ENCODE measurements at places on chromosomes 7 and 10.

DNA sequence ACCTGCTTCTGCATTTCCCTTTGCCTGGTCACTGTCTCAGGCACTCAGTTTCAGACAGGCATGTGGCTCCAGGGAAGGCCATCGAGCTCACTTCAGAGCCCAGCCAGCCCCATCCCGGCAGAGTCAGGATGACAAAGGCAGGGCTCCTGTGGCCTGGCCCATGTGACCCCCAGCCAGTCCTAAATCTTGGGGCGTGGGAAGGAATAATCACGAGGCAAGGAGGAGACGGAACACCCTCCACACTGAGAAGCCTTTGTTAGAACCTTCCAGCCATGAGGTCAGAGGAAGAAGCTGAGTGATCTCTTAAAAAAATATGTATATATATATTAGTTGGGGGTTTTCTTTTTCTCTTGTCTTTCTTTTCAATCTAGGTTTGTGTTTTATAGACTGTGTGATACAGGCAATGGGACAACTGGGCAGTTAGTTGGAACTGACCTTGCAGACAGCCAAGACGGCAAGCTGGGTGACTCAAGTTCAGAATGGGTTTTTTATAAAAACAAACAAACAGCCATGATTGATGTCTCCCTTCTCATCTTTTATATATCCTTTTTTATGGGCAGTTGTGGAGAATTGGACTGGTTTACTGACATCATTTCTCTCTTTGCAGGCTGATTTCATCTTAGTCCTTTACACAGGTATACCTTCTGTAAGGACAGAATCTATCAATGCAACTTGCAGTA is 60.8 kb downstream of the CHN2 start:
- DNase-seq = no peak

- no peak for DNase-seq
These were observed 44.2 kb downstream of the PDE1C start for GRCh38 chr7:32026083-32026425.

DNA sequence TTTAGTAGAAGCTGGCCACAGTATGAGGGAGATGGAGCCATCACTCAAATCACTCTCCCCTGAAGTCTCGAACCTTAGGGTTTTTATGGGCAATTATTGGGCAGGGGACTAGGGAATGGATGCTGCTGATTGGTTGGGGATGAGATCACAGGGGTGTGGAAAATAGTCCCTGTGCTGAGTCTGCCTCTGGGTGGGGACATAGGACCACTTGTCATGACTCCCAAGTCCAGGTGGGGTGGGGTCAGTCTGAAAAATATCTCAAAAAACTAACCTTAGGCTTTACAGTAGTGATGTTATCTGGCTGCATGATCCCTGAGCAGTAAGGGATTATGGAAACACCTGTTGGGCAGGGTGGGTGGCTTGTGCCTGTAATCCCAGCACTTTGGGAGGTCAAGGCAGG is 98.6 kb downstream of the XRCC2 start:
- DNase-seq = no peak

DNA sequence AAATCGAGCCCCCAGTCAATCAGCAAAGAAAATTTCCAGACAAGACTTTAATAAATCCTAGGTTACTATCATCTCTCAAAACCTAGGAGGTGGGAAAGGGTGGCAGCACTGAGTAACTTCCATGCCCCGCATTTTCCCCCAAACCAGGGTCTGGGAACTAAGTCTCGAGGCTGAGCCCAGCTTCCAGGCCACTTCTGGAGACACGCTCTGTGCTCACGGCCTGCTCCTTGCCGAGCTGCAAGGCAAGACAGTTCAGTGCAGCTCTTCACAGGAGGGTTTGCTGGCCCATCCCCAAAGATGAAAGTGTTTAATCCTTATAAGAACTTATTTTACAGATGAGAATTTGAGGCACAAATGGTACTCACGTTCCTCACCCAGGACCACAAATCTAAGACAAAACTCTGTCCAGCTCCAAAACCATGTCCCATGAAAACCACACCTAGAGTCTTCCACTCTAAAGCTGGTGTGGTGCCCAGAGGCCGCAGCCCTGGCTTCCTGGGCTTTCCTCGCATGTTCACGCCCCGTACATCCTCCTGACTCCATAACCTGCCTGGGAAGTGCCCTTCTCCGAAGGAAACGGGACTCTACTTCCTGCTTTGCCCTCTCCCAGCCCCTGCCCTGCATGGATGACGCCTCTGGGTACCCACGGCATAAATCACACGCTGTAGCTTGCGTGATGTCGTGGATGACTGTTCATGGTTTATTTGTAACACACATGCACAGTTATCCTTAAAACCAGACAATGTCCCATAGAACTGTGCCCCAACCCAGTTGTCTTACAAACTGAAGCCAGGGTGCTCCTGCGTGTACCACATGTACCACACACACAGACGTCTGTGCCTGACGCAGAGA is 201.2 kb downstream of the DIP2C start:
- no peak for DNase-seq

- DNase-seq = no peak
These were observed 79.3 kb upstream of the ST8SIA6 start for GRCh38 chr10:17533731-17534130.

DNA sequence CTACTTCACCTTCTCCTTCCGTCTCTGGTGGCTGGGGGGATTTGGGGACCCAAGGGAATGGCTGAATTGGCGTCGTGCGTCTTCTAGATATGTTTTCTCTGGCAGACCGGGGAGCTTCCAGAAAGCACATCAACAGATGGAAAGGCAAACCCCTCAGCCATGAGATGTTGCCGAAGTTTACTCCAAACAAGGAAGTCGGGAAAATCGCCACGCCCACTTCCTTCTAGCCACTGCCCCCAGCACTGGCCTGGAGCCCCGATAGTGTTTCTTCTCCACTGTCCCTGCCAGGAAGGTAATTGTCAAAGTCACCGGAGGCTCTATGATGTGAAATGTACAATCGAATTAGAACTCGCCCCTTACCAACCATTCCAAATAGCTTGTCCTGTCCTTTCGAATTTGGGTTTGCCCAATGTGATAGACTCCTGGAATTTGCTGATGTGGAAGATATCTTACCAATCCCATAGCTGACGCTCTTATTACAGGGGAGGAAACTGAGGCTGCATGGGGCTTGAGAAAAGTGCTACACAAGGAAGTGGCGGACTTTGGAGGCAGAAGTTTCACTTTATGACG is 191.0 kb downstream of the LSM5 start:
- DNase-seq = no peak

DNA sequence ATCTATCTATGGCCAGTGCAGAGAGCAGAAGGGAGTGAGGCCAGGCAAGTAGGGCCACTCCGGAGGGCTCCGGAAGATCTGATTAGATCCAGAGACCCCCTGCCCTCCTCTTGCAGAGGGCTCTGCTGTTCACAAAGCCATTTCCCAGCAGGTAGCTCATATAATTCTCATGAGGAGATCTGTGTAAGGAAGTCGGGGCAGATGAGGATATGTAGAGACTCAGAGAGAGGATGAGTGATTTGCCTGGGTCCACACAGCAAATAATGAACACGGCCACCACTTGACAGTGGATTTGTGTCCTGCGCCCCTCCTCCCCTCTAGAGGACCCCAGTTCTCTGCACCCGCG is 2.6 kb downstream of the MUC12 start:
- DNase-seq = no peak

GRCh38 chr7:140239653-140239935 is 62.8 kb upstream of the KDM7A start:
- no peak for DNase-seq

DNA sequence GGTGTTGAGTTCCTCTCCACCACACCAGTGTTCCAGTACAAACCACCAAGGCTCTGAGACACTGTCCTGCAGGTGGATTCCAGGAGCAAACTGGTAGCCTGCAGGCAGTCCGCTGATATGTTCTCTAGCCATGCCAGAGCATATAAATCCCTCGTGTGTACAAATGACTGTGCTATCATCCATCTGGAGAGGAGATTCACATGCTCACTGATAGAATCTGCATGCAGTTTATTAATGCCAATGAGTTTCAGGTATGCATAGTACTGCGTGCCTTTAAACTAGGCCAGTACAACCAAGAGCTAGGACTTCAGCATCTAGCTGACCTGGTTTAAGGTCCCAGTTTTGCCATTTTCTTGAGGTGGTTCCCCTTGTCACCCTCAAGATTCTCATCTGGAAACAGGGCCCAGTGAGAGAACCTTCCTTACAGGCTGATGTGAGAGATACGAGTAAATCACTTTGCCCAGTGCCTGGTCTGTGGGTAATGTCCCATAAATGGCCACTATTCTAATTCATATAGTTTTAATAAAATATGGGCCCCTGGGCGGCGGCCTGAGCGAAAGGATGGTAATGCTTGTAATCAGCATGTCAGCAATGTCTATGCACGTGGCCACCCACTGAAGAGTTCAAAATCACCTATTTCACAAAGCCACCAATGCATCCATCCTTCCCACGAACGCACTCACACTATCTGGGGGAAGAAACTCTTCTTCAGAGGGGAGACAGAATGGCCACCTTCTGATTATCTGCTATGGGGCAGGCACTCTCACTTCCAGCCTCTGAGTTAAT is 268.0 kb upstream of the ZMIZ1 start:
- no peak for DNase-seq

- DNase-seq = no peak
These were observed 366.9 kb upstream of the NUPR2 start for GRCh38 chr7:56483153-56483552.

DNA sequence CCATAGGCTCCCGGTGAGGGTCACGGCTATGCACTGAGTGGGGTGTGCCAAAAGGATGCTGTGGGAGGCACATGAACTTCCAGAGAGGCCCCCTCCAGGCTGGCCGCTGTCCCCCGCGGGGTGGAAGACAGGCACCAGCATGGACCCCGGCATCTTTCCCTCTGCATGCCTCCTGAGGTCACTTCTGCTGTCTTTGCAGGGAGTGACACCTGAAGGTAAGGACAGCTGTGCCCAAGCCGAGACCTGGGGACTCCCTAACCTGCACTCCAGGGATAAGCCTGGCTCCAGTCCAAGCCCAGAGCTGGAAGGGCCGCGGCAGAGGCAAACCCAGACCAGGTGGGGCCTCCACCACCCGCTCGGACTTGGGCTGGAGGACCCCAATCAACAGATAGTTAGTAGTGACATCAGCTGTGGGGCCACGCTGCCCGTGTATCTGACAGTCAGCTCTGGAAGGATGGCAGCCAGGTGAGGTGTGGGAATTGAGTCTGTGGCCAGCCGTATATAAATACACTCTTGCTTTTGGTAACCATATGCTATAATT is 340.7 kb upstream of the MKI67 start:
- no peak for DNase-seq

- DNase-seq = peak; percentile 29
These were observed 3.5 kb upstream of the GSTK1 start for GRCh38 chr7:143259765-143260164.

- DNase-seq = no peak
These were observed 13.1 kb downstream of the AVPI1 start for GRCh38 chr10:97673736-97674525.

GRCh38 chr10:35005868-35006267 is 84.3 kb downstream of the CUL2 start:
- no peak for DNase-seq

DNA sequence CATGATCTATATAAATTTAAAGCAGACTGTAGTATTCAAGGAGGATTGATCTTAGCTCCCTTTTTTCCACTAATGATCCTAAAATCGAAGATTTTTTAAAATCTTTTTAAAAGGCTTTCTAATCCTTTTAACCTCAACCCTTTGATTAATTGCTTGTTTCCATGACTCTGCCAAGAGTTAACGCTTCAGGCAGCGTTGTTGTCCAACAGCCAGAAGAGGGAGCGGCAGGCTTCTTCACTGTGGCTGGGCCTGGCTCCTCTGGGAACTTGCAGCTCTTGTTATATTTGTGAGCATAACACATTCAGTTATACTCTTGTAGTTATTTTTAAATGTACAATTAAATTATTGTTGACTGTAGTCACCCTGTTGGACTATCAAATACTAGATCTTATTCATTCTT is 26.3 kb downstream of the CRCP start:
- no peak for DNase-seq

DNA sequence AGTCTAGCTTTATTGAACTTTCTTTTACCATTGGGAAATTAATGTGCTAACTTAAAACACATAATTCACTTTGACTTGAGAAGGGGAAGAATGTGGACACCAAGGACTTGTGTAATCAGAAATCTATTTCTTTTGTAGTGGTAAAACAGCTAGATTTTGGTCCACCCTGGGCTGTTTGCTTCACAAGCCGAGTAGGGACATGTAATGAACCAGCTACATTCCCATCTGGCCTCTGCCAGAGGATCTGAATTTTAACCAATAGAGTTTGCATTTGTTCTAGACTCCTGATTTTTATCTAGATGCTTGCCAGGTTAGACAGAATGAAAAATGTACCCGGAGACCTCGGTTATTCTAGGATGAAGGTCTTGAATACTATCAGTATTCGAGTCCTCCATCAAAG is 1.9 kb downstream of the CACNB2 start:
- no peak for DNase-seq

DNA sequence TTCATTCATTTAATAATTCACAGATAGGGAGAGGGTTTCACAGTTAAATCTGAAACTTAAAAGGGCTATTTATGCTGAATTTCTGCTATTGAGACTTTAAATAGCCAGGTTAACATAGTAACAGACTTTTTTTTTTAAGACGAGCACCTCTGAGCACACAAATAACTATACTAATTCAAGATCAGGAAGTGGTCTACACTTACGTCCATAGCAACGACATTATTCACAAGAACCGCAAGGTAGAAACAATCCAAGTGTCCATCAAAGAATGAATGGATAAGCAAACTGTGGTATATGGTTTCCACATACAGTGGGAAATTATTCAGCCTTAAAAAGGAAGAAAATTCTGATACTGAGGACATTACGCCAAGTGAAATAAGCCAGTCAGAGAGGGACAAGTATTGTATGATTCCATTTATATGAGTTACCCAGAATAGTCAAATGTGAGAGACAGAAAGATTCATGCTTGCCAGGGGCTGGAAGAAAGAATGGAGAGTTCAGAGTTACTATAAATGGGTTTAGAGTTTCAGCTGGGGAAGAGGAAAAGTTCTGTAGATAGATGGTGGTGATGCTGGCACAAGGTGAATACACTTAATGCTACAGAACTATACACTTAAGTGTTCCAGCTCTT is 140.3 kb upstream of the LAMB4 start:
- DNase-seq = no peak

DNA sequence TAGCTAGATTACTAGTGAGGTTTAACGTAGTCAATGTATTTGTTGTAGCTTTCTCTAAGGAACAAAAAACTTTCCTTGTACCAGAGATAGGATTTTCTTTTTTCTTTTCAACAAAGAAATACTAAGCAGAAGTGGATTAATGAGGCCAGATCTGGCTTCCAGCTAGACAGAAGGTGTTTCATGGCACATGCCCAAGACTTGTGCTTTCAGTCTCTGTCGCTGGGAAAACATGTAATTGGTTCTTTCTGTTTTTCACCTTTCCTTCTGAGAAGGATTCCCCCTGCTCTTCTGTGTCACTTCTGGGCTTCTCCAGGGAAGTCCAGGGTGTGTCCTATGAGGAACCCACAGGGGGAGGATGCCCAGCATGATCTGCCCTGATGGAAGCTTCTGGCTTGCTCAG is 492.2 kb downstream of the CCSER2 start:
- no peak for DNase-seq
